ENCODE measurements at places on chromosomes 7 and 10.

DNA sequence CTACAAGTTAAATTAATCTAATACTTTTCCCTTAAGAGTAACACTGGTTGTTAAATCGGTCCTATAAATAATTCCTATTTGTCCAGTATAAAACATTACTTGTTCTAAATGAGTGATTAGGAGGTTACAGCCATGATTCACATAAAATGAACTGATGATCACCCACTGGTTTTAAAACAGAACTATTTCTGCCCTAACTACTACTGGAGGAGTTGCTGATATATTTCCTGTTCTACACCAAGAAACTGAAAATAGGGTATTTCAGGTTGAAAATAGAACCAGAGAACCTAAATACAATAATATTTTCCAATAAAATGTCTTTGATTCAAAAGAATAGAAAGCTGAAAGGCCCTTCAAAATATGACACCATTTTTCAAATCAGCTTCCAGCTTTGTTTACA is 30.9 kb downstream of the DNAJC1 start:
- no peak for DNase-seq

DNA sequence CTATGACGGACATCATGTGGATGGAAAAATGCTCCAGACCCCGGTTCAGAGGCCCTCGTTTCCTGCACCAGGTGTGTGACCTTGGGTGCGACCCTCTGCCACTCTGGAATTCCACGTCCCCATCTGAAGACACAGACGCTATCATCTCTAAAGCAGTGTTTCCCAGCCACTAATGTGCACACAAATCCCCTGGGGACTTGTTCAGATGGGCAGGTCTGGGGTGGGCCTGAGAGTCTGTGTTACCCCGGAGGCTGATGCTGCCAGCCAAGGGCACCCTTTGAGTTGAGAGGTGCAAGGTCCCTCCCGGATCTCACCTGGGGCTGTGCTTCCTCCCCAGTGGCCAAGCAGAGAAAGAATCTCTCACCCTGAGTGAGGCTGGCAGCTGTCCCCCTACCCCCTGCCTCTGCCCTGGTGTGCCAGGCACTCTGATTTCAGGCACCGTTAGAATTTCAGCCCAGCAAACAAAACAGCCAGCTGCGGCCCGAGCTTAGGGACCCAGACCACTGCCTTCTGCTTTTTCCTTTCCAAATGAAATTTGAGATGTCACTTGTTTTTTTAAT is 90.0 kb downstream of the SLIT1 start:
- DNase-seq: no peak

GRCh38 chr7:99003419-99003818 is 125.1 kb downstream of the TRRAP start:
- DNase-seq: no peak

GRCh38 chr10:131870411-131870810 is 30.4 kb upstream of the PPP2R2D start:
- DNase-seq: no peak

DNA sequence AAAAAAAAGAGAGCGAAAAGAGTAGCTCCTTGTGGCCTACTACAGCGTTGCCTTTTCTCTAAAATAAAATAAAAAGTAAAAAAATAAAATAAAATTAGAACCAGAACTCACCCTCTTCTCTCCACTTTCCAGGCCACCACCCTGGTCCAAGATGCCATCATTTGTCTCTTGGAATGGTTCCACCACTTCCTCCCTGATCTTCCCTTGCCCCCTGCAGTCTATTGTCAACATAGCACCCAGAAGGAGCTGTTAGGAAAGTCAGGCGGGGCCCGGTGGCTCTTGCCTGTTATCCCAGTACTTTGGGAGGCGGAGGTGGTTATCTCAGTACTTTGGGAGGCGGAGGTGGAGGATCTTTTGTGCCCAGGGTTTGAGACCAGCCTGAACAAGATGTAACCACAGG is 7.6 kb upstream of the GRID2IP start:
- no peak for DNase-seq

DNA sequence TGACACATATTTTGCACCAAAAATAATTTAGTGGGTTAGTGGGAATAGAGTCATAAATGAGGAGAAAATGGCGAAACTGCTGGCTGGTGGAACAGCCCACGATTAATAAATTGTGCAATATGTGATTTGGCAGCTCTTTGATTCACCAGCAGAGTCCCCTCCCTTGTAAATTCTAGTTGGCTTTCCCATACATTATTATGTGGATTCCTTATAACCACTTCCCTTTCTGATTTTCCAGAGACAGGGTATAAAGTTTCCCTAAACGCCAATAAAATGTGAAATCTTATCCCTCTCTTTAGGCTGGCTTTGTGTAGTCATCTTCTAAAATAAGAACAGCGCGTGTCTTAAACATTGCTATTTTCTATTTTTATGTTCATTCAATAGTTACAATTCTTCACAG is 149.4 kb upstream of the FERD3L start:
- DNase-seq: no peak

Data from T-helper 22 cell (primary cell).